ENCODE measurements at places on chromosomes 7 and 10. TPM values are rescaled to one million over a fixed set of nuclear protein-coding genes. Genes with fewer than 3 reads are reported as not detected.

DNA sequence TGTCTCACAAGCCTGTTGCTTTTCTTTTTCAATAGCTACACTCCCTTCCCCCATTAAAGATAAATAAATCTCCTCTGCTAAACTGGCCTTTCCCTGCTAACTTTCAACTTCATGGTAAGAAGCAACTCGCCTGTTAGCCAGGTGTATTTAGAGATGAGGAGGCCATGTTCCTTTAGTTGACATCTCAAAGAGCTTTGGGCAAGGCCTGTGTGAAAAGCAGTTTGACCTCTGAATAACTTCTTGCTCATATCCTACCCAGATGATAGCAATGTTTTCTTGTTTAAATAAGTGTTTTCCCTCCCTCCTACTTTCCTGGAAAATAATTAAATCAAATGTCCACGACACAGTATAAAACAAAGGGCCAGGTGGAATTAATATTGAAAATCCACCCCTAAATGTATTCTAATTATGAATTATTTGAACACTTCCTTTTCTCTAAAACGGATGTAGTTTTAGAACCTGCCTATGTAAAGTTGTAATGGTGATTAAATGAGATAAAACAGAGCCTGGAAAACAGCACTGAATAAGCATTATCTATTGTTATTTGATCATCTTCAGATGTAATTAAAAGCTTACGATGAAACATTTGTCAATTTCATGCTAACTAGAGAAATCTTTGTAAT is 78.5 kb downstream of the HGF start:
- no peak for DNase-seq

GRCh38 chr10:8402576-8402975 is 348.1 kb downstream of the GATA3 start:
- DNase-seq: no peak

GRCh38 chr7:1758028-1758858 is 88.2 kb downstream of the ELFN1 start:
- no peak for DNase-seq

GRCh38 chr7:100673942-100674410 is 436 bp downstream of the GNB2 start:
- no peak for DNase-seq

Gene IL15RA
- total RNA-seq: 25.9 TPM

- no peak for DNase-seq
Observed at GRCh38 chr7:69476416-69476815, 121.9 kb upstream of the AUTS2 start.

Gene GDF10
- 2.0 TPM for total RNA-seq

Gene NRP1
- total RNA-seq: 74.7 TPM

Gene SPAM1
- not detected for total RNA-seq

GRCh38 chr7:234051-234707 is 41.8 kb downstream of the FAM20C start:
- no peak for DNase-seq

GRCh38 chr7:14846405-14846804 is 56.1 kb downstream of the DGKB start:
- no peak for DNase-seq

DNA sequence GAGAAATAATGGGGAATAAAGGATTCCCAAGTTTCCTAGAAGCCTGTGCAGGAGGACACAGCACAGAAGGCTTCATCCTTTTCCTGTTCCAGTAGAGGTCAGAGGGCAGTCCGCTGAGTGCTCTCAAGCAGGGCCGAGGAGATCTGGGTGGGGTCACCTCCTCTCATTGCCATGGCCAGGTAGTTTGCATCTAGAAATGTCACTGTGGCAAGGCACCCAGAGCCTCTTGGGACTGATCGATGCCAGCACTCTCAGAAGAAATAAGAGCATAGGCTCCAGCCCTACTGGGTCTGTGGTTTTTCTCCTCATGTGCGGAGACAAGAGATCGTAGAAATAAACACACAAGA is 7.9 kb downstream of the NUB1 start:
- DNase-seq: no peak

Gene ZNF727
- 19.0 TPM for total RNA-seq

Gene CALCR
- 0.80 TPM for total RNA-seq

- DNase-seq: peak; percentile 97
Observed at GRCh38 chr10:24457661-24458318, 248.9 kb downstream of the KIAA1217 start.

DNA sequence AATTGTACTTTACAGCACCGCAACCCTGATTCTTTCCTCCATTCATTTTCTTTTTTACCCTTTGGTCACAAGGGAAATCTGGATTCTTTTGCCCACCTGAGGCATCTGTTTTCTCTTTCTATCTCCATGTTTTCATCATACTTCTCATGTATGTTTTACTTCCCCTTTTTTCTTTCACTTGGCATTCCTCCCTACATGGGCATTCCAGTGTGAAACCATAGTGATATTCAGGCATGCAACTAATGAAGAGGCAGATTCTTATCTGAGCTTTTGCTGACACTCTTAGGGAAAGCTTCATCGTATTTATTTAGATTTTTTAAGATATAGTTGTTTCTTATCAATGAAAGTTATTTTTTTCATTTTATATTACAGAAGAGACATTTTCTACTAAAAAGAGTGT is 405.2 kb upstream of the TEX47 start:
- DNase-seq: no peak

DNA sequence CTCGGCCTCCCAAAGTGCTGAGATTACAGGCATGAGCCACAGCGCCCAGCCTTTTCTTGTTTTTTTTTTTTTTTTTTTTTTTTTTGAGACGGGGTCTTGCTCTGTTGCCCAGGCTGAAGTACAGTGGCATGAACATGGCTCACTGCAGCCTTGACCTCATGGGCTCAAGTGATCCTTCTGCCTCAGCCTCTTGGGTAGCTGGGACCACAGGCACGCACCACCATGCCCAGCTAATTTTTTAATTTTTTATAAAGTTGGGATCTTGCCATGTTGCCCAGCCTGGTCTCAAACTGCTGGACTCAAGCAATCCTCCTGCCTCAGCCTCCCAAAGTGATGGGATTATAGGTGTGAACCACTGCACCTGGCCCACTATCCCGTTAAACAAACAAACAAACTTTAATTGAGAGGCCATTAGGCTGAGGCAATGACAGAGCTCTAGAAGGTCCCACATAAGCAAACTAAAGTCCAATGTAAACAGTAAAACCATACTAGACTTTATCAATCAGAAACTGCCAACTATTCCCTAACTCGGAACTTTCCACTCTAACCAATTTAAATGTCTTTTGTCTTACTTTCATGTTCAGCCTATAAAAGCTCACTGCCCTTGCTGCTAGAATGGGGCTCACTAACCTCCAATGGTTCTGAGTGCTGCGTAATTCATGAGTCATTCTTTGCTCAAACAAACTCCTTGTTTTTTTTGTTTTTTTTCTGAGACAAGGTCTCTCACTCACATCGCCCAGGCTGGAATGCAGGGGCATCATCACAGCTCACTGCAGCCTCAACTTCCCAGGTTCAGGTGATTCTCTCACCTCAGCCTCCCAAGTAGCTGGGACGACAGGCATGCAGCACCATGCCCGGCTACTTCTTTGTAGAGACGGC is 1.9 kb downstream of the DHX32 start:
- no peak for DNase-seq

- DNase-seq: no peak
Observed at GRCh38 chr7:24119852-24120251, 164.1 kb upstream of the NPY start.

DNA sequence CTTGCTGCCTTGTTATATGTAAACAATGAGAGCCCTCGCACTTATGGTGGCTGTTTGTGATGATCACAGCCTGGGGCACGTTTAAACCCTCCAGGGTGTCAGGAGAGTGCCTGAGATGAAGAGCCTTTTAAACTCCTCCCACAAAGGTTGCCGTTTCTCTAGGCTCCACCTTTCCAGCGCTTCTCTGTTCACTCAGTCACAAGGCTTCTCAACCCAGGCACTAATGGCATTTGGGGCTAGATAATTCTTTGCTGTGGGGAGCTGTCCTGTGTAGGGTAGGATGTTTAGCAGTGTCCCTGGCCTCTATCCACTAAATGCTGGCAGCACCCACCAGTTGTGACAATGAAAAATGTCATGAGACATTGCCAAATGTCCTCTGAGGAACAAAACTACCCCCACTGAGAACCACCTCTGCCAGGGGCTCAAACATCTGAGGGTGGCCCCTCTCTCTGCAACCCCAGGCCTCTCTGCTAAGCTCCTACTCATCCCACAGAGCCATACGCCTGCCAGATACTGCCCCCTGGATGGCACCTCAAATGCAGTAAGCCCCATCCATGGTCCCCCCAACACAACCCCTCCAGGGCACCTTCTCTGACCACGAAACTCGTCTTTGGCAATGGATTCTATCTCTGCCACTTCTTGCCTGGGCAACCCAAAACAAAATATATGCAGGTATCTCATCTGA is 144.3 kb upstream of the ZMIZ1 start:
- DNase-seq: no peak

DNA sequence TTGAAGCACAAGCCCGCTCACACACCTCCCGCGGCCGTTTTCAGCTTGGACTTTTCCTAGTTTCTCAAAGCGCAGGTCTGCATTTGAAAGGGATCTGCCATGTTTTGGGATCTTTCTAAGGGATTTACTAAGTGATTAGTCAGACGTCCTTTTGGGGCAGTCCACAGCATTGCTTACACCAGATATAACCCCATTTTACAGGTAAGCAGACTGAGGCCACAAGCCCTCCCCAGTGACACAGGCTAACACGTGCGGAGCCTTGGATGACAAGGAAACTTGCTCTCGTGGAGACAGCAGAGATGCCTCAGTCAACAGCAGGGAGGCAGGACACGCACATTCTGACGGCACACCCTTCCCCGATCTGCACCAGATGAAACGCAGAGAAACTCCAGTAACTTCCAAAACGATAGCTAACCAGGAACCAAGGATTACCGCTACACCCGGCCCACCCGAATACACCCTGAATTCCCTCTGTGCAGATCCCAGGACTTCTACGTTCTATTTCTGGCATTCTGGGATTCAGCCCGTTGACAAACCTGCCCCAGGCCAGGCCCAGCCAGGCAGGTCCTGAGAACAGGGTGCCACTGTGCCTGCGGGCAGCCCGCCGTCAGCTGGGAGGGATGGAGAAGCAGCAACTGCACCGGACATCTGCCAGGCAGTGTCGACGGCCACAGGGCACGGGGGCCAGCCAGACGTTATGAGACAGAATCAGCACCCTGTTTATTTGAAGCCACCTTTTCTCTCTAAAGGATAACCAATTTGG is 27.9 kb downstream of the FOXL3 start:
- no peak for DNase-seq

DNA sequence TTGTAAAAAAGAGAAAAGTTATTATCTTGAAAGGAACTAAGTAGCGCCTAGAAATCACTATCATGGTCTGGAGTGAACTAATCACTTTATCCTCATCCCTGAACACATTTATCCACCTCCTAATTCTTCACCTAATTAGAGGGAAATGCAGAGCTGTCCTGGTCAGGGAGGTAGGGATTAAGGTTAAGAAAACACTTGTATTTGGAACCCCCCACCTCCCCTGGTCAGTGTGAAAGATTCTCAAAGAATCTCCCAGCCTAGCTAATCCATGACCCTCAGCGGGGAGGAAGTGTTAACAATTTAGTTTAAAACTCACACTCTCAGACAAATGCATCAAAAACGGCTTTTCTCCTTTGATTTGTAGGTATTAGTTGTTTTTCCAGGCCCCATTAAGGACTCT is 83.8 kb downstream of the FAM204A start:
- DNase-seq: no peak

GRCh38 chr10:15824498-15824897 is 35.8 kb downstream of the MINDY3 start:
- no peak for DNase-seq

- DNase-seq: no peak
Observed at GRCh38 chr7:434891-435629, 84.6 kb downstream of the PDGFA start.

GRCh38 chr10:62610649-62611229 is 193.8 kb upstream of the ADO start:
- peak; percentile 32 for DNase-seq

Gene ZPBP
- total RNA-seq: not detected

- peak; percentile 67 for DNase-seq
Observed at GRCh38 chr10:13816195-13816925, 229.6 kb downstream of the PRPF18 start.

Gene NPFFR1
- total RNA-seq: 0.44 TPM

Gene GNAI1
- 25.6 TPM for total RNA-seq

- no peak for DNase-seq
Observed at GRCh38 chr10:110399106-110399964, 94.6 kb upstream of the SMNDC1 start.

DNA sequence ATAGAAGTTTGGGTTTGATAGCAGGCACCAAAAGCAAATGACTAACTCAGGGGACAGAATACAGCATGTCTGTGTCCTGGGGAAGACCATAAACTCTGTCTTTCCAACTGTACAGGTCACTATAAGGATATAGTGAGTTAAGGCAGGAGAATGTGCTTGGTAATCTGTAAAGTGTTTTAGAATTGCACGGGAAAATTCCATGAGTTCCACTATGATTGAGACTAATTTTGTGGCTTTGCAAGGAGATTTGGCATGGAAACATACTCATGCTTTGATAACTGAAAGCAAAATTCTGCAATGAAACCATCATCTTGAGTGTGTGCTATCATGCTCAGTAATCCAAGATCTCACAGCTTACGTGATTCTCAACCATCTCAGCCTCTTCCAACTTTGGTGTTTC is 152.6 kb downstream of the PKD1L1 start:
- no peak for DNase-seq

- no peak for DNase-seq
Observed at GRCh38 chr7:17131060-17131345, 167.4 kb upstream of the AHR start.

DNA sequence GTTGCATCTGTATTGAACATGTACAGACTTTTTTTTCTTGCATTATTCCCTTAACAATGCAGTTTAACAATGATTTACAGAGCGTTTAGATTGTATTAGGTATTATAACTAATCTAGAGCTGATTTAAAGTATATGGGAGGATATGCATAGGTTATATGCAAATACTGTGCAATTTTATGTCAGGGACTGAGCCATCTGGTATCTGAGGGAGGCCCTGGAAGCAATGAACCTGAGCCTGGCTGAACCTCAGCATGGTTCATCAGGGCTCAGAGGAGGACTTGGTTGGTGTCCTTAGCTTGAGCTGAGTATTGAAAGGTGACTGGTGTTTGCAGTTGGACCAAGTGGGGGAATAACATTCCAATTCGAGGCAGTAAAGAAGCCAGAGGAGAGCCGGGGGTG is 4.8 kb downstream of the ADCK2 start:
- no peak for DNase-seq

- DNase-seq: no peak
Observed at GRCh38 chr7:48102530-48102929, 13.5 kb downstream of the UPP1 start.

DNA sequence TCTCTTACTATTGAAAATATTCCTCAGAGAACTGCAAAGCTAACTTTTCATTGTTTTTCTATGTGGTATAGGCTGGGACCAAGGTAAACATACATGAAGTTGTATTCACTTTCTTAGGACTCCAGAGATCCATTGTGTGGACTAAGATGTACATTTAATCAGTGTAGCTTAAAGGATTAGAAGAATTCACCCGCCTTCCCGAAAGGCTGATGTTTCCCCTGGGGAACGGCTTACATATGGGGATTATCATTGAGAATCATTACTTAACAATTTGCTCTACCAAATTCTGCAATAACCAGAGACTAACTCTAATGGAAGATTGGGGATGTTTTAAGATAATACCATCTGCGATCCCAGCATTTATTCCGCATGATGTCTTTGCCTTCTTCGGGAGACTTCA is 257.1 kb upstream of the KIAA1217 start:
- DNase-seq: no peak

All from breast epithelium (tissue), 4 donors.